ENCODE measurements at places on chromosomes 1 and 21.
A peak's percentile ranks its signal among the peaks of the same experiment; 100 is the strongest.

GRCh38 chr1:113223546-113223945, 150.5 kb downstream of the LRIG2 start:
- DNase-seq: no peak

DNA sequence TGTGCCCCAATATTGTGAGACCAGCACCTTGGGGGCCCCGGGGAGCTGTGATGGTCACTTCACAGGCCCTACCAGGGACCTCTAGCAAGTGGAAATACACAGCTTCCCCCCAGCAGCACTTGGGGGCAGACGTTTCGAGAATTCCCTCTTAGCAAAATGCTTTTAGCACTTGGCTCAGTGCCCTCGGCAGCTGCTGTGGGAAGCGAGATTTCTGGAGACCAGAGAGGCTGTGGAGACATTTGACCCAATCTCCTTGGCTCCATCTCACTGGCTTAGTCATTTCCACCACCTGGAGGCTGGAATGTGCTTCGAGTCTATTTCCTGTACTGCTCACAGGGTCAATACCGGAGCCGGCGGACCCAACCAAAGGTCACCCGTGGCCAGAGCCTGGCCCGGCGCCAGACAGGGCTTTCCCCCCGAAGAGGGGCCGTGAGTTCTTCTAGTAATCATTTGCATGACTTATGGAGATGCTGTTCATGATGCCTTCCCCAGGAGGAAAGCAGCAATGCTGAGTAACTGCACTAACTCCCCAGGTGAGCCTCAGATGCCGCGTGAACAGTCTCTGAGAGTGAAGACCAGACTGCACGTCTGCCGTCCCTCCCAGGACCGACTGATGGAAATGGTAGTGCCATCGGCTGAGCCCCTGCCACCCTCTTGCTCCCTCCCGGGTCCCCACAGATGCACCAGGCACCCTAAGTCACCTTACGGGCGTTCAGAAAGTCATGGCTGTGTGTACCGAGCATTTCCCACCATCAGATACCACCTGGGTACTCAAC, 4.4 kb upstream of the C2CD2 start:
- no peak for DNase-seq

GRCh38 chr1:161229896-161230295, 4.0 kb downstream of the TOMM40L start:
- no peak for DNase-seq

GRCh38 chr21:38268864-38269575, 12.2 kb downstream of the KCNJ15 start:
- DNase-seq: no peak

DNA sequence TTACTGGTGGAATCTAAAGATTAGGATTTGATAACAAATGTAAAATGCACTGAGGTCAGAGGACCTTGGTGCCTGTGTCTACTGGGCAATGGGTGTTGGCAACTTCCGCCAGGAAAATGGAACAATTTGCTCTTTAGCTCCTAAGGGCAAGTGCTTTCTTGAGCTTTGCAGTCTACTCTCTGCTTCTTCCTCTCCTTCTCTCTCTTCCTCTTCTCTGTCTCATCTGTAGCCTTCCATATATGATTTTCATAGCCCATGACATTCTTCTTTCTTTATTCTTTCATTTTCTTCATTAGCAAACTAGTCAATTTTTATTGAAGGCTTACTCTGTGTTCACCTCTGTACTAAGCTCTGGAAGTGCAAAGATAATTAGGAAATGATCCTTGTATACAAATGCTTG, 35.5 kb downstream of the OVGP1 start:
- no peak for DNase-seq

DNA sequence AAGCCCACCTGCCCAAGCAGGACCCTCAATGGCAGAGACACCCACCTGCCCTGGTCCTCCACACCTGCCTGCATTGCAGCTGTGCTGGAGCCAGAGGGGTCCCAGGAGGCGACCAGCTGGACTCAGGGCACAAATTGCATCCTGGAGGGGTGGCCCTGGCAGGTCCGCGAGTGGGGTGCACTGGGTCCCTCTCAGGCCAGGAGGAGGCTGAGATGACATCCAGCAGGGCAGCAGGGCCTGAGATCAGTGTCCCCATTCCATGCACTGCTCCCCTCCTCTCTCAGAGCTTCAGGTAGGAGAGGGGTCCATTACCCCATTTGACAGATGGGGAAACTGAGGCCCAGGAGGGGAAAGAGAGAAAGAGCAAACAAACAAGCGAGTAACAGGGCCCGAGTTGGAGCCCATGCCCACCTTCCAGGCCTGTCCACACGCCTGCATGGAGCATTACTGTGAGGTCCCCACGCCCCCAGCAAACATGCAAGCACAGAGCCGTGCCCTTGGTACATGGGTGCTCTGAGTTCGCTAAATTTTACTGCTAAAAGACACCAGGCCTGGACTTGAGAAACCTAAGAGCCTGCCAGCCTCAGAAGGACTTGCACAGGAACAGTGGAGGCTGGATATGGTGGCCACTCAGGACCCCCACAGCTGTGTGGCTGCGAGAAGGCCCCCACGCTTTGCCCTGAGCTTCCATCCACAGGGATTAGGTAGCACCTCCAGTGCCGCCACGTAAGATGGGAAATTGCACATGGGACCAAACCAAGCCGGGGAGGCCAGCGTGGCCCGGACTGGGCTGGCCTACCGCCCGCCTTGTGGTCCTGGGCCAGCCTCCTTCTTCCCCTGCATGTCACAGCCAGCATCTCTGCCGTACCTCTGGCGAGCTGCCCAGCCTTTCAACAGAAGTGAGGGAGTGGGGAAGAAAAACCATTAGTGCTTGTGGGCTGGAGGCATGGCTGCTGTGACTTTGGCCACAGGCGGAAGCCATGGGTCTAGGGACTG, 7.4 kb downstream of the WNT3A start:
- no peak for DNase-seq

GRCh38 chr1:234782791-234783190, 172.8 kb upstream of the IRF2BP2 start:
- no peak for DNase-seq

GRCh38 chr1:39261712-39262221, 57.3 kb downstream of the MACF1 start:
- no peak for DNase-seq

GRCh38 chr1:209926045-209926444, 12.0 kb upstream of the SYT14 start:
- no peak for DNase-seq

- DNase-seq: no peak
Measured at GRCh38 chr1:215114154-215114933, 31.8 kb downstream of the KCNK2 start.

- no peak for DNase-seq
Measured at GRCh38 chr1:222023025-222023424, 281.1 kb upstream of the DUSP10 start.

- DNase-seq: no peak
Measured at GRCh38 chr1:76939050-76939816, 72.0 kb downstream of the ST6GALNAC5 start.

GRCh38 chr1:184622136-184622823, 132.4 kb downstream of the EDEM3 start:
- DNase-seq: peak; percentile 53

DNA sequence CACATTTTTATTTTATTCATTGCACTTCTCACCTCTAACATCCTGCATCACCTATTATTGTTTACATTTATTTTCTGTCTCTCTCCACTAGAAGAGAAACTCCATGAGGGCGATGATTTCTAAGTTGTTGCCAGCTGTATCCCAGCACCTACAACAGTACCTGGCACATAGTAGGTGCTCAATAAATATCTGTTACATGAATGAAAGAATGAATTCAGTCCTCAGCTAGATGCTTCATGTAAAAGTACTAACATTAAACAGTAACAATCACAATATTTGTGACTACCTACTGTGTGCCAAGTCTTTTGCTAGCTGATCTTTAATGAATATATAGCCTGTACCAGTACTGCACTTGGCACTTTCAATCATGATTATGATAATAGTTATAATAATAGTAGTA, 3.0 kb downstream of the TAS1R2 start:
- no peak for DNase-seq

- DNase-seq: no peak
Measured at GRCh38 chr1:30741239-30741894, 16.2 kb downstream of the LAPTM5 start.

DNA sequence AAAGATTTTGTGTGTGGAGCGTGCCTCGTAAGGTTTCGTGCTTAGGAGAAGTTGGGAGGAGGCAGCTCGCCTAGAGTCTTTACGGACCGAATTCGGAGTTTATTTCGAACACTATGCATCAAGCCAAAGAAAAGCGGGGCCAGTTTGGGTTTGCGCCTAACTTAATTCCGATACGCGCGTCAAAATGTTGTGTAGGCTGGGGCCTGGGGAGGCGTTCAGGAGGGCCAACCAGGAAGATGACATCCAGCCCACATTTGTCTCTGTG, 6.4 kb downstream of the FOXD2 start:
- DNase-seq: no peak

DNA sequence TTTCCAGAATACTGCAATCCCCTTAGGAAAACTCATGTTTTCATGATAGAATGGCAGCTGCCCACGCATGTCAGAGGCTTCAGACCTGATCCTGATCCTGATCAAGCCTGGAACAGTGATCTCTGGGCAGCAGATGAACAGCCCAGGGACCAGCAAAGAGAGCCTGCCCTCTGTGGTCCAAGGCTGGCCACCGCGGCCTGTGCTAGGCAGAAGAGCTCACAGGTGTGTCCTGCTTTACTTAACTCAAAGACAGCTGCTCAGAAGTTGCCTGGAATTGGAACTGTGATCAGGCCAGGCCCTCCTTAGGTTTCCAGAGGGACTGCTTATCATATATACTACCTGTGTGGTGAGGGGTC, 21.2 kb upstream of the BCAR3 start:
- peak; percentile 46 for DNase-seq

- no peak for DNase-seq
Measured at GRCh38 chr1:237390823-237391222, 348.8 kb downstream of the RYR2 start.

DNA sequence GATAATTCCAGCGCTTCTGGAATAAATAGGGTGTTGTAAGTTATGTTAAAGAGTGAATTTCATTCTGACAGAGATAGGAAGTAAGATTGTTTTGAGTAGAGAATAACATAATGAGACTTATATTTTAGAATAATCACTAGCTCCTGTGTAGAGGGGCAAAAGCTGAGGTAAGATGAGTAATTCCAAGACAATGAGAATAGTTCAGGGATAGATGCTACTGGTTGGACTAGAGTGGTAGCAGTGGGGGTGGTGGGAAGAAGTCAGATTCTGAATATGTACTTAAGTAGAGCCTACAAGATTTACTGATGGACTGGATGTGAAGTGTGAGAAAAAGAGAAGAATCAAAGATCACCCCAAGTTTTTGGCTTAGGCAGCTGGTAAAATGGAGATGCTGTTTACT, 23.3 kb upstream of the MOV10 start:
- no peak for DNase-seq

GRCh38 chr1:182446033-182446669, 3.8 kb upstream of the RGSL1 start:
- DNase-seq: peak; percentile 7

- peak; percentile 19 for DNase-seq
Measured at GRCh38 chr1:40948741-40949443, 30.6 kb upstream of the CTPS1 start.

DNA sequence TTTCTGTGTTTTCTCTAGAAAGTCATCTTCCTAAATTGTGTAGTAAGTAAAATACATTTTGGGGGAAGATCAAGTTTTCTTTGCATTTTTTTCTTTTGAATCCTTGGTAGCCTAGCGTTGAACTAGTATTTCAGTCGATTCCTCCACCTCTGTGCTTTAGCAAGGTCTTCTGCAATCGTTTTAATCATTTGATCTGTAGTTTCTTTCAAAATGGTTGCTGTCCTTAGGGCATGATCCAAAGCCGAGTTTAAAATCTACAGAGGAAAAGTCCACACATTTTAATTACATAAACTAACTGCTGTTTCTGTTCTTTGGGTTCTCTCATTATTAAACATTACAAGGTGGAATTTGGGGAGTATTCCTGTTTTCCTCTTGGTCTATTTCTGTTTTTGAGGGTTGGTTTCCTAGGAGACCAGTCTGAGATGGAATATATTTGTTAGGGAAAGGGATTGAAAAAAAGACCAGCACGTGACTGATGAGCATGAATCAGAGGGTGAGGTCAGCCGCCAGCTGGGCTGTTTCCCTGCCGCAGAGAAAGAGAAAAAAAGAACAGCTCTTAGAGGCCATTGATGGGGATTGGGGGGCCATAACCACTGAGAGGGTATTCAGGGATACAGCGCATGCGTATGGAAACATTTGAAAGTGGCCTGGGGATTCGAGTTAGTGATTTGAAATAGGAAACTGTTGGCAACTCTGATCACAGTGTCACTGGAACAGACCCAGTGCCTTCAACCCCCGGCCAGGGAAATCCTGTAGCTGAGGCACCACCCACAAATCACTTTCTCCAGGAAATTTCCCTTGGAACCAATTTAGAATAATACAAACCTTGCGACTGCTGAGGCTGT, 40.6 kb downstream of the AKNAD1 start:
- no peak for DNase-seq

GRCh38 chr1:170823120-170823519, 112.2 kb upstream of the MROH9 start:
- DNase-seq: no peak

DNA sequence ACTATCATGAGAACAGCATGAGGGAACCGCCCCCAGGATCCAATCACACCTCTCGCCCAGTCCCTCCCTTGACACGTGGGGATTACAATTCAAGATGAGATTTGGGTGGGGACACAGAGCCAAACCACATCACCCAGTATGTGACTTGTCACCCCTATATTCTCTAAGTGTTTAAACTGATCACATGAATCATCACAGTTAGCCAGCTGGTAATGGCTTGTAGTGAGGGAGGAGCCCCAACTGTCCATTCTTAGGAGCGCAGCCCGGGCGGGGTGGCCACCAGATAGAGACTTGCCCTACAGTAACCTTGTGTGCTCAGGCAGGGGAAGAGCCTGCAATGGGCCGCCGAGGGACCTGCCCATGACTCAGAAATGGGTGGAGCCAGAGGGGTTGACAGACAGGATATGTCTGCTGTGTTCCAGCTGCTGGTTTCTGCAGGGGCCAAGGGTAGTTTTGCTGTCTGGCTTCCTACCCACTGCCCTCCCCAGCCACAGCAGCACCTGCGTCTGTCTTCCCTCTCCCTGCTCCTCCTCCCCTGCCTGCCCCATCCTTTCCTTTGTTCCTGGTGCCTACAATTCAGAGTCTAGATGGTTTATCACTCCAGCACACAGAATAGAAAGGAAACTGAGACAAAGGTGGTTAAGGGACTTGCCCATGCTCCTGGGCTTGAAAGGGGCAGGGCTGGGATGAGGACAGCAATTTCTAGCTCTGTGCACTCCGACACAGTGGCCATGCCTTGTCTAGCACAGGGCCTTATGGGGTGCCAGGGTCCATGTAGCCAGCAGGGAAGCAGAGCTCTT, 9.2 kb downstream of the ABCG1 start:
- DNase-seq: peak; percentile 51

- DNase-seq: no peak
Measured at GRCh38 chr1:81725823-81726222, 74.9 kb upstream of the ADGRL2 start.
